Fibroblast of villous mesenchyme (primary cell): ENCODE measurements at places on chromosomes 12 and 14. TPM values are rescaled to one million over a fixed set of nuclear protein-coding genes. Genes with fewer than 3 reads are reported as not detected.

PSMA3 gene
- total RNA-seq = 123 and 159 TPM in 2 replicates

RNFT2 gene
- 6.1 and 7.3 TPM in 2 replicates for total RNA-seq

SYNJ2BP gene
- 20.6 and 20.7 TPM in 2 replicates for total RNA-seq

EGLN3 gene
- 0.64 and 0.86 TPM in 2 replicates for total RNA-seq

MANSC4 gene
- total RNA-seq = not detected in 2 replicates

RPAP3 gene
- total RNA-seq = 19.0 and 26.3 TPM in 2 replicates

KLRC2 gene
- not detected in 2 replicates for total RNA-seq

TRIAP1 gene
- total RNA-seq = 18.7 and 30.7 TPM in 2 replicates

CDKN1B gene
- 53.1 and 56.6 TPM in 2 replicates for total RNA-seq

SERPINA12 gene
- not detected in 2 replicates for total RNA-seq
